ENCODE measurements at places on chromosomes 16 and 17. TPM values are rescaled to one million over a fixed set of nuclear protein-coding genes. Genes with fewer than 3 reads are reported as not detected.

- no peak for DNase-seq
These were observed 183.5 kb upstream of the MAF start for GRCh38 chr16:79784007-79784406.

DNA sequence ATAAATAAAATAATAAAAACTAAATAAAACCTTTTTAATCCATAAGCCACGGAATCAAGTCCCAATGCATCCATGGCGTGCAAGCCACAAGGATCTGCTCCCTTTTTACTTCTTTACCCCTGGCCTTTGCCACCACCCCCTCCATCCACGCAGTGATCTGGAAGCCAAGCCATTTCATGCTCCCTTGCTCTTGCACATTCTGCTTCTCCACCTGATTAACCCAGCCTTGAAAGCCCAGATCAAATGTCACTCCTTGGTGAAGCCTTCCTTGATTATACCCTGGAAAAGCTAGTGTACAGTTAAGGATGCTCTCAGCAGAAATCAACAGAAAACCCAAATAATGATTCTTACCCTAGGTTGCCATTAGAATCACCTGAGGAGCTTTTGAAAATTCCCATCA is 9.9 kb downstream of the LRRC3C start:
- no peak for DNase-seq

DNA sequence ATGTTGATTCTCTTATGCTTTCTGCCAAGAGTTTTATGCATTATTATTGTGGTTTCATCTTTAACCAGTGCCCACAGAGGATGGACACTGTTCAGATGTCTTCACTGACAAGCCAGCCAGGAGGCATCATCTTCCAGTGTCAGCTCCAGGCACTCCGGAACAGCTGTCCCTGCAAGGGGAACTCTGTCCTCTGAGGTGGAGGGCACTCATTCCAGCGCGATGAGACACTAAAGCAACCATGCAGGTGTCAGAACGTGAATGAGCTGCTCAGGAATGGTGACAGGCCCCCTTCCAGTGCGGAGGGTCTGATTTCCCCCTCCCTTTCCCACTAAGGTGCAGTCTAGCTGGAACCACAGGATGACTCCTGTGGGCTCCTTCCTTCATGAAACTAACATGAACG is 117.5 kb downstream of the NOG start:
- peak; percentile 13 for DNase-seq

- DNase-seq = no peak
These were observed 268.1 kb upstream of the TBX2 start for GRCh38 chr17:61131585-61131984.

The SPNS2 gene
- total RNA-seq = not detected

GRCh38 chr17:81419886-81420768 is 24.9 kb downstream of the BAHCC1 start:
- DNase-seq = no peak

DNA sequence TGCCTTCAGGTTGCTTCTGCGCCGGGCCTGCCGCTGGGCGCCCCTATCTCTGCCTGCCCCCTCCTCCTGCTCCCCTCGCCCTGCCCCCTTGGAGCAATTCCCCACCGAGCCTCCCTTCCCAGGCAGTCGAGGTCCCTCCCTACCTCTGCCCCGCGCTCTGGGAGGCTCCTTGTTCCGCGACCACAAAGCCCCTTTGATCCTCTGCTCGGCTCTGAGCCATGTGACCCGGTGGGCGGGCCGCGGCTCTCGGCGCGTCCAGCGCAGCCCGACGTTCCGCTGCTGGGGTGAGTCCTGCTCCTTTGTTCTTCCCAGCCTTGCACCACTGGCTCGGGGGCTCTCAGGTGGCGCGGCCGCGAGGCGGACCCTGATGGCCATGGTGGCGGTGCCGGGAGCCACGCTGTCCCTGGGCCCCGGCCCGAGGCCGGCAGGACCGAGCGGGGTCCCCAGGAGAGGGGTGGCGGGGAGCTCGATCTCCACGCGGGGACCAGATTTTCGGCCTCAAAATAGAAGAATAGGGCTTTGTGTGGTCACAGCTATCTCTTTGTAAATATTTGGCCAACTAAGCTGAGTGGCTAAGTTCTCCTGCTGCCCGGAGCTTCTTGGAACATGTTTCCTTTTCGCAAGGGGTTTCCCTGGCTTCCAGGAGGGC is 310.6 kb downstream of the SEC14L1 start:
- peak; percentile 74 for DNase-seq

The FBXL16 gene
- not detected for total RNA-seq

- DNase-seq = no peak
These were observed 22.0 kb downstream of the PSME3IP1 start for GRCh38 chr16:57163842-57164241.

DNA sequence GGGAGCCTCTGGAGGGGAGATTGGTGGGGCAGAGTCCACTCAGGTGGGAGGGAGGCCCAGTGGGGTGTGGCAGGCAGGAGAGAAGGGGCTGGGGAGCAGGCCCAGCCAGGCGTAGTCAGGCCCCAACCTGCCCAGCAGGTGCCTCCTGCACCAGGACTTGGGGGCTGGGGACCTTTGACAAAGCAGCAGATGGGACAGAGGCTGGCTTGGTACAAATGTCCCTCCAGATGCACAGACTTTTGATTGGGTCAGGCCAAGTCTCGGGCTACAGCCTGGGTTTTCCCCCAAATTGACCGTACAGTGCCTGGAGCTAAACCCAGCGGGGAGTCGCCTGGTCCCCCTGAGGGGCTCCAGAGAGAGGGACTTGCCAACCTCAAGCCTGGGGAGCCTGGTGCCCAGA is 411 bp downstream of the GGT6 start:
- DNase-seq = no peak

- no peak for DNase-seq
These were observed 44.8 kb downstream of the WNT3 start for GRCh38 chr17:46773676-46774075.

The TBC1D3G gene
- not detected for total RNA-seq

DNA sequence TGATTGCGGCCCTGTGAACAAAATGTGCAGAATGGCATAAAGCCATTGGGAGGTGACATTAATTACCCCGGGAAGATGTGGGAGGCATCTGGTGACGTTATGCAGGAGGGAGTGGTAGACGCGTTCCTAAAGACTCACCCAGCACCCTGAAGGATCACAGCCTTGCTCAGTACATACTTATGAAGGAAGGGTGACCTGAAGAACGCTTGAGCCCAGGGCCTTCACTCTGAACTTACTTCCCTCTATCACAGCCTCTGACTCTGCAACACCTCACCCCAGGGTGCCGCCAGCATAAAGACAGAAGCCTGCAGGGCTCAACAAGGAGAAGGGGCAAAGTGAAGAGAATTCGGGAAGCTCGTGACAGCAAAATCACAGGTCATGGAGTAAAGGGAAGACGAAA is 9.4 kb downstream of the MFSD6L start:
- no peak for DNase-seq

DNA sequence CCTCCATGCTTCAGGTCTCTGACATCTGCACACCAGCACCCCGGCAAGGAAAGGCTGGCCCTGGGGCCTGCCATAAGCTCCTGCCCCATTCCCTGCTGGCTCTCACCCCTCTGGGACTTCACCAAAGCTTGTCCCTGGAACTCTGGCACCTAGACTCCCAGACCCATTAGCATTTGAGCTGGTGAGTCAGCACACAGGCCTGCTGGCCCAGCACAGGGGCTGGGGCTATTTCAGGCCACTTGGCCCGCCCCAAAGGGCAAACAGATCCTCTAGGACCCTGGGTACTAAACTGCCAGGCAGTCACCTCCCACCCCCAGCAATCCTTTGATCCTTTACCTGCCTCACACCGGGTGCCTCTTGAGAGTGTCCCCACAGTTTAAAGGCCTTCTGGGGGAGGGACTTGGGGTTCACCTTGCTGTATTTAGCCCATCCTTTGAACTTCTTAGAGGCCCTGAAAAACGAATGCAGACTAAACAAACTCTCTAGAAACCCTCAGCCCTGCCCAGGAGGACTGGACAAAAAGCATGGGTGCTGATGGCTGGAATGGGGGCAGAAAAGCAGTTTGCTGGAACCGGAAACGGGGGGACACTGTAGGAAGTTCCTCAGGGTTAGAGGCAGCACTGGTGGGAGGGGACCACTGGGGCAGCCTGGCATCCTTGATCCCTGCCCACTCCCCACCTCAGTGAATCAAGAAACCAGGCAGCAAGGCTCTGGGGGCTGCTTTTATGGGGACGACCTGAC is 3.2 kb upstream of the SAMD14 start:
- DNase-seq = peak; percentile 51

The CCL7 gene
- 0.68 TPM for total RNA-seq

All from RPMI7951 (cell line).